ENCODE measurements at places on chromosomes 12 and 14. TPM values are rescaled to one million over a fixed set of nuclear protein-coding genes. Genes with fewer than 3 reads are reported as not detected.

Gene NPAS3
- 0.28 TPM for total RNA-seq

Gene INSM2
- total RNA-seq, result not detected

Gene TAS2R13
- 0.85 TPM for total RNA-seq

Gene CLEC14A
- total RNA-seq, result 3.6 TPM

Gene DHRS2
- total RNA-seq, result 0.28 TPM

Gene MYO1H
- not detected for total RNA-seq

Gene BIN2
- total RNA-seq, result not detected

Gene GPX2
- not detected for total RNA-seq

Gene KRT79
- not detected for total RNA-seq

Gene CDKL1
- total RNA-seq, result 7.1 TPM

Gene OAS2
- total RNA-seq, result 0.71 TPM

Data from smooth muscle cell of bladder (primary cell).